ENCODE measurements at places on chromosomes 5 and 9.
A peak's percentile ranks its signal among the peaks of the same experiment; 100 is the strongest.

GRCh38 chr9:91805031-91805430 lies 145.0 kb downstream of the ROR2 start:
- no peak for DNase-seq

- DNase-seq: no peak
Observed at GRCh38 chr9:69975681-69976080, 68.0 kb upstream of the MAMDC2 start.

GRCh38 chr5:19172926-19173470 lies 815.0 kb downstream of the CDH18 start:
- no peak for DNase-seq

- no peak for DNase-seq
Observed at GRCh38 chr5:25570067-25570583, 925.3 kb upstream of the CDH10 start.

DNA sequence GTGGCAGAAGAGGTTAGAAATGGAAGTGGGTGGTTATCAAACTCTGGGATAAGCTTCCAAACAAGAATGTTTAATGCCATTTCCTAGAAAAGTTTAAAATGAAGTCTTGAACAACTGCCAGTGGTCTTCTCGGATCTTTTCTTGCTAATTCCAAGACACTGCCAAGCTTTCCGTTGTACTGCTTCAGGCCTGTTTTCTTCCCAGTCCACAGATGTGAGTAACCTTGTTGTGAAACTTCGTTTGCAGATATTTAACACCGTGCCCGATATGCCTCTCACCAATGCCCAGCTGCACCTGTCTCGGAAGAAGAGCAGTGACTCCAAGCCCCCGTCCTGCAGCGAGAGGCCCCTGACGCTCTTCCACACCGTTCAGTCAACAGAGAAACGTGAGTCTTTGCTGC lies 269.8 kb downstream of the NR3C1 start:
- no peak for DNase-seq

DNA sequence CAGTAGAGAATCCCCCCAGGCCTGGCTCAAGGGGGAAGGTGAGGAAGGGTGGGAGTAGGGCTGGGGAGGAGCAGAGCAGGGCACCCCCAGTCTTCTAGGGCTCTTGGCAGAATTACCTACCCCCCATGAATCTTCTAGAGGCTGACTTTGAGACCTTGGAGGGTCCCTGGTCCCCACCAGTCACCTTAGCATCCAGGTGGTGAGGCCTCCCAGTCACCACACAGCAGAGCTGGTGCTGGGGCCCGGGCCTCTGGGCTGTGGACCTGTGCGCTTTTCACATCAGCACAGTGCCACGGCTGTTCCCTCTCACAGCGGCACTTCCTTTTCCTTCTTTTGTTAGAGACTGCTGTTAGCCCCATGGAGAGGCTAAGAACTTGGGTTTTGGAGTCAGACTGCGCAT lies 148.6 kb upstream of the PITX1 start:
- DNase-seq: no peak

- DNase-seq: no peak
Observed at GRCh38 chr5:41843456-41844370, 26.5 kb downstream of the OXCT1 start.

- DNase-seq: no peak
Observed at GRCh38 chr5:55037890-55038289, 13.8 kb downstream of the GZMK start.

- no peak for DNase-seq
Observed at GRCh38 chr5:59703789-59704188, 189.7 kb downstream of the PDE4D start.

DNA sequence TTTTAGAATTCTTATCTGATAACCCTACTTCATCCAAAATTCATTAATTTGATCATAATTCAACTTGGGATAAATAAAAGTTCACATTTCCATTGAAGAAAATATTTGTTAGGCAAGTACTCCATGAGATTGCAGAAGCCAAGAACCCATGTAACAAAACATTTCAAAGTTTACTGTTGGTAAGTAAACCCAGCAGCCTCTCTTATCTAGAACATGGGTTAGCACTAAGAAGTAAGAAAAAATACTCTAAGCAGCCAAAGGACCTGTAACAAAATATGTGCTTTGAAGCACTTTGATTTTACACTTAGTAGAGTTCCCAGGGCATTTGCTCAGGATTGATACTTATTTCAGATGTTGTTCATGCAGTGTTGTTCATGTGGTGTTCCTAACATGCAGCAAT lies 8.7 kb downstream of the MAP3K1 start:
- DNase-seq: no peak

DNA sequence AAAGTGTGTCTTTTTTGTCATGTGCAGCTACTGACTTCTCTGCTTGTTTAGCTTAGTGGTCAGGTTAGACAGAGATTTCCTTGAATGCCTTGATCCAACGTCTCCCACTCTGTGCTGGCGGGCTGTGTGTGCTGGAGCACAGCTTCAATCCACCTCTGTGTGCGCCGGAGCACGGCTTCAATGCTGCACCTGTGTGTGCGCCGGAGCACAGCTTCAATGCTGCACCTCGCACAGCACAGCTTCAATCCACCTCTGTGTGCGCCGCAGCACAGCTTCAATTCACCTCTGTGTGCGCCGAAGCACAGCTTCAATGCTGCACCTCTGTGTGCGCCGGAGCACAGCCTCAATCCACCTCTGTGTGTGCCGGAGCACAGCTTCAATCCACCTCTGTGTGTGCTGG lies 69.0 kb upstream of the PHYKPL start:
- no peak for DNase-seq

GRCh38 chr5:169527066-169527465 lies 56.5 kb upstream of the SPDL1 start:
- DNase-seq: no peak

- no peak for DNase-seq
Observed at GRCh38 chr9:89865357-89865756, 260.5 kb downstream of the GADD45G start.

DNA sequence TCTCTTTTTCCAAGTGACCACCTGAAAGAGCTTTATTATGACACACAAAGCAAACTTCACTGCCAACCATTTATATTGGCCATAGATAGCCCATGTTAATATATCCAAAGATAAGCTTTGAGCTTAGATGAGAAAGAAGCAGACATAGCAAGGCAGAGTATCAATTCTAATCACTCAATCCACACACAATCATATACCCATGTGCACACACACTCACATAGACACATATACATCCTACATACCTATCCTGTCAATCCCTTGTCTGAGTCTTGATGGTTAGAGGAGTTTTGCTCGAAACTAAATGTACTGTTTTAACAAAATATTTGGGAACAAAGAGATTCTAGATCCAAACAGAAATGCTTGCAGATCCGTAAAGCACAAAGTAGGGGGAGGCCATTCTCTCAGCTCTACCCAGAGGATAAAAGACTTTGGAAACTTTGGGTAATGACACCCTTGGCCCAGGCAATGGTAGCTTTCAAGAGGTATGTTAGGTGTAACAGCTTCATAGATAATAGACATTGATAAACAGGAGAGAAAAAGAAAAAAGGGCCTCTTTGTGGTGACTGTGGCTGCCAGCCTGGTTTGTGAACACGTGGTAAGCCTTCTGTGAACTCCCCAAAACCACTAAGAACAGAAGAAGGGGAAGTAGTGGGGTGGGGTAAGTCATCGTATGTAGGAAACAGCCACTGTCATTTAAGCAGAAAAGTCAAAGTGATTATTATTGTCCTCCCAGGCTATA lies 121.6 kb downstream of the TLR4 start:
- DNase-seq: peak; percentile 2

DNA sequence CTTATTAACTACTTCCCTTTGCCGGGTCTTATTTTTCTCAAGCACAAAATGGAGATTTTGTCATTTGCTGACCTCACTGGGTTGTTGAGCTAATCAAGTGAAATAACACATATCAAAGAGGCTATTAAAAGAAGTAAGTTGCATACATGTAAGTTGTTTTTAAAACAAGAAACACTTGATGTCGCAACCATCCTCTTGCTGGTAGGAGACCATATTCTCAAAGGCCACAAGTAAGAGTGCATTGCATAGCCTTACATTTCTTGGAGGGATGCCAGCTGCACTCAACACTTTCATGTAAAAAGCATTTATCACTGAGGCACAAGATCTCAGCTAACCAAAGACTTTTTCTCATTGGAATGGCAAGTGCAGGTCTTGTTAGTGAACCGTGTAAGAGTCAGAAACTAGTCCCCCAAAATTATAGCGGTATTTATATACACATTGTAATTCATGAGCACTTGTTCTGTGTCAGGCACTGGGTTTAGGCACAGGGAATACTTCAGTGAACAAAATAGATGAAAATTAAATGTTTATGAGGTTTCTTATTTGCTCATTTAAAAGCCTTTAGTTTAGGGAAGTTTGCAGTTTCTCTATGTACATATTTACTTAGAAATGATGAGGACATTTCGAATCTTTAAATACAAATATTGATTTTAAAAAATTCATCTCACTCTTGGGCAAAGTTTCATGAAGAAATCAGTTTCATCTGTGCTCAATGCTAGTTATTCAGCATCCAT lies 72.0 kb downstream of the ZFAND5 start:
- no peak for DNase-seq

DNA sequence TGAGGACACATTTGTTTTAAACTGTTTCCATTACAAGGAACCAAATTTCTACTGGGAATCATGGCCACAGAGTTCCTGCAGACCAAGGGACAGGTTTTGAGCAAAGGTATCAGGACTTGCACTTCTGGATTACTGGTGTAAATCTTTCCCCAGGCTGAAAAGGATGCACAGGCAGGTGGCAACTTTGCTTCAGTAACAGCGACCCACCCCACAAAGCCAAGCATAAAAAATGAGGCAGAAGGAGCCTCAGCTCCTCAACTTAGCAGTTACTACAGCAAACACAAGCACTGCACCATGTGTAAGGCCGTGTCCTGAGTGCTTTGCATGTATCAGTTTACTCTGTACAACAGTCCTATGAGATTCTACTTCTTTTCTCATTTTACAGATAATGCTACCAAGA lies 251.9 kb downstream of the EBF1 start:
- DNase-seq: no peak

- DNase-seq: no peak
Observed at GRCh38 chr5:7970816-7971215, 101.9 kb downstream of the MTRR start.

GRCh38 chr9:98795970-98796363 lies 388 bp downstream of the ANKS6 start:
- no peak for DNase-seq

GRCh38 chr5:138950421-138951031 lies 75.4 kb upstream of the LRRTM2 start:
- no peak for DNase-seq

DNA sequence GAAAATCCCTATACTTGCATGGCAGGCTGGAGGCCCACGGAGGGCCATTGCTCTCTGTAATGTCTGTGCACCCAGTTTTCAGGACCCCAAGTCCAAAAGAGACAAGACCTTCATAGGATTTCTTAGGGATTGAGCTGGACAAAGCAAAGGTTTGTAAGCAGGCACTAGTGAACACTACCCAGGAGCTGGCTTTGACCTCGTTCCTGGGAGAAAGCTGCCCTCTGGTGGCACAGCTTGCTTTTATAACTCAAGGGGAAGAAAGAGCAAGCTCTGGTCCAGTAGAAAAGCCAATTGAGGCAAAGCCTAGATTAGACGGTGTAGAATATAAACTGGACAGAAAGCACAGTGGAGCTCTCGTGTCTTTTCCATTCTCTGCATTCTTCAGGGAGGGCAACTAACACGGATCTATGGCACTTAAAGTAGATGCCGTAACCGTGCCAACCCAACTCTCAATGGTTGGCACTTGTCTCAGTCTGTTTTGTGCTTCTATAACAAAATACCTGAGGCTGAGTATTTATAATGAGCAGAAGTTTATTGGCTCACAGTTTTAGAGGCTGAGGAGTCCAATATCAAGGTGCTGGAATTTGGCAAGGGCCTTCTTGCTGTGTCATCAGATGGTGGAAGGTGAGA lies 7.9 kb downstream of the GABRP start:
- DNase-seq: peak; percentile 9

GRCh38 chr5:428219-428618 lies 14.8 kb upstream of the EXOC3 start:
- no peak for DNase-seq

DNA sequence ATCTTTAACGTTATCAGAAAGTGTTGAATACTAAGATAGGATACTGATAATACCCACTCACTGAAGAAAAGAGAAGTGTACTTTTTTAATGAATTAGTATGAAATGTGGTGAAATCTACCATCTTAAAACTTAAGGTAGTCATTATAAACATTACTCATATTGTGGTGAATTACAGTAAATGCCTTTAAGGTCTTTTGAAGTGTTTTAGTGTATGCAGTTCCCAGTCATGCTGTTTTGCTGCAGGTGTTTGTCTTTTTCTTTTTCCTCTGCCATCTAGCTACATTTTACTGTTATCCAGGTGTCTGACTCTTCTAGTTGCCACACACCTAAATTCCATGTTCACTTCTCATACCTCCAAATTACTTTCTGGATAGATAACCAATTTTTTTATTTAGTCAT lies 72.6 kb downstream of the ERMP1 start:
- DNase-seq: no peak

DNA sequence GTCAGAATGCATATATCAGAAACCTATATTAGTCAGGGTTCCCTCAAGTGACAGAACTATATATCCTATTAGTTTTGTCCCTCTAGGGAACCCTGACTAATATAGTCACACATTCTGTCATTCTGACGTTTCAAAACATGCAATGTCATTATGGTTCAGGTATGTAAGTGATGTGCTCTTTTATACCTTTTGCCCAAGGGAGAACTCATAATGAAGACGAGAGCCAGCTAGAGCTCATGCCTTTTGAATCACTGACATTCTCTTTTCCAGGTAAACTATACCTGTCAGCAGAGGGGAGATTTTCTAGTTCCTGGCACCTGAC lies 576.7 kb downstream of the LRRC70 start:
- DNase-seq: no peak

- DNase-seq: no peak
Observed at GRCh38 chr5:169385636-169386035, 84.7 kb upstream of the SLIT3 start.

DNA sequence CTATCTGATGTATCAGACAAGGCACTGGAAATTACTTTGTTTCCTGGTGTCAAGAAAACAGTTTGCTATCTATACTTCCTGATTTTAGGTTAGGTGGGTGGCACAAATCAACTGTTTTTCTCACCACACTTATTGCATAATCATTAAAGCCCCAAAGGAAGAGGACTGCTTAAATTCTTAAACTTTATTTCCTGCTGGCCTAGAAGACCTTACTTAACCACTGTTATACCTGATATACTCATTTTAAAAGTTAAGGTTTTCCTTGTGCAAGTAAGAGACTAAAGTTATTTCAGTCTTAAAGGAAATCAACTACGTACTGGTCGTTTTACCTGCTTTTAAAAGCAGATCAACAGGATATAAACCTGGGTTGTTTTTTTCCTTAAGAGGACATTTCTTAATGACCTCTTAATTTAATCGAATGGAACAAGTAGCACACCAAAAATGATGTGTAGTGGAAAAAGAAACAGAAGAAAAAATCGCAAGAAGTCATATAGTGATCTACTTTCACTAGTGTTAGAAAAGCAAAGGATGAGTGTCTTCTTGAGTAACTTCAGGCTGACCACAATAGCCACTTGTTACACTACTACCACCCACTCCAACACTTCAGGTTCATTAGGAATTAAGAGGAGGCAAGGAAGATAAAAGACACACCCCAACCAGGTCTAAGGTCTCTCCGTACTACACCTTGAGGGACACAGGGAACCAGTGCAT lies 974 bp downstream of the CLINT1 start:
- DNase-seq: no peak

GRCh38 chr5:1751026-1751863 lies 48.4 kb downstream of the MRPL36 start:
- DNase-seq: no peak

GRCh38 chr5:59367791-59368394 lies 525.6 kb downstream of the PDE4D start:
- peak; percentile 37 for DNase-seq

GRCh38 chr5:168076561-168076991 lies 214.9 kb upstream of the WWC1 start:
- DNase-seq: no peak

Measured in stimulated activated CD4-positive, alpha-beta T cell treated with anti-CD3 and anti-CD28 coated beads, Interleukin-12 subunit alpha, Interleukin-12 subunit beta, amount 100 ng/mL, for 24 hours (primary cell).